ENCODE measurements at places on chromosomes 16 and 17.

DNA sequence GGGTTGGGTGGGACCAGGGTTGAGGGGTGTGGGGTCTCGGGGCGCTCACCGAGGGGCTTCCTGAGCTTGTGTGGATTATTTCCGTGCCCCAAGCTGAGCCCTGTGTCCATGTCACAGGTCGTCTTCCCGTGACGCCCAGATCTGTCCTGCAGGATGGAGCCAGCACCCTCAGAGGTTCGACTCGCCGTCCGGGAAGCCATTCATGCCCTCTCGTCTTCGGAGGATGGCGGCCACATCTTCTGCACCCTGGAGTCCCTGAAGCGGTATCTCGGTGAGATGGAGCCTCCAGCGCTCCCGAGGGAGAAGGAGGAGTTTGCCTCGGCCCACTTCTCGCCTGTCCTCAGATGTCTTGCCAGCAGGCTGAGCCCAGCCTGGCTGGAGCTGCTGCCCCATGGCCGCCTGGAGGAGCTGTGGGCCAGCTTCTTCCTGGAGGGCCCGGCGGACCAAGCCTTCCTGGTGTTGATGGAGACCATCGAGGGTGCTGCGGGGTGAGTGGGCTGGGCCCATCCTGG, 1.0 kb downstream of the TELO2 start:
- DNase-seq = no peak

DNA sequence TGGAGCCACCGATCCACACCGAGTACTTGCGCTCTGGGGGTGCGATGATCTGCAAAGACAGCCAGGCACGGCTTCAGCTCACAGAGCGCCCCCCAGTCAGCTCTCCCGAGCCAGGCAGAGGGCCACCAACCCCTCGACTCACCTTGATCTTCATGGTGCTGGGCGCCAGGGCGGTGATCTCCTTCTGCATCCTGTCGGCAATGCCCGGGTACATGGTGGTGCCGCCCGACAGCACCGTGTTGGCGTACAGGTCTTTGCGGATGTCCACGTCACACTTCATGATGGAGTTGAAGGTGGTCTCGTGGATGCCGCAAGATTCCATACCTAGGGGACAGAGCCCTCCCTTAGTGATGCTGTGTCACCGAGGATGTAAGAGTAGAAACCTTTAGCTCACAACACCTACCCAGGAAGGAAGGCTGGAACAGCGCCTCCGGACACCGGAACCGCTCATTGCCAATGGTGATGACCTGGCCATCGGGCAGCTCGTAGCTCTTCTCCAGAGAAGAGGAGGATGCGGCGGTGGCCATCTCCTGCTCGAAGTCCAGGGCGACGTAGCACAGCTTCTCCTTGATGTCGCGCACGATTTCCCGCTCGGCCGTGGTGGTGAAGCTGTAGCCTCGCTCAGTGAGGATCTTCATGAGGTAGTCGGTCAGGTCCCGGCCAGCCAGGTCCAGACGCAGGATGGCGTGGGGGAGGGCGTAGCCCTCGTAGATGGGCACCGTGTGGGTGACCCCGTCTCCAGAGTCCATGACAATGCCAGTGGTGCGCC, 1.6 kb downstream of the ACTG1 start:
- no peak for DNase-seq

GRCh38 chr17:48586355-48587258, 3.4 kb downstream of the HOXB3 start:
- DNase-seq = no peak

DNA sequence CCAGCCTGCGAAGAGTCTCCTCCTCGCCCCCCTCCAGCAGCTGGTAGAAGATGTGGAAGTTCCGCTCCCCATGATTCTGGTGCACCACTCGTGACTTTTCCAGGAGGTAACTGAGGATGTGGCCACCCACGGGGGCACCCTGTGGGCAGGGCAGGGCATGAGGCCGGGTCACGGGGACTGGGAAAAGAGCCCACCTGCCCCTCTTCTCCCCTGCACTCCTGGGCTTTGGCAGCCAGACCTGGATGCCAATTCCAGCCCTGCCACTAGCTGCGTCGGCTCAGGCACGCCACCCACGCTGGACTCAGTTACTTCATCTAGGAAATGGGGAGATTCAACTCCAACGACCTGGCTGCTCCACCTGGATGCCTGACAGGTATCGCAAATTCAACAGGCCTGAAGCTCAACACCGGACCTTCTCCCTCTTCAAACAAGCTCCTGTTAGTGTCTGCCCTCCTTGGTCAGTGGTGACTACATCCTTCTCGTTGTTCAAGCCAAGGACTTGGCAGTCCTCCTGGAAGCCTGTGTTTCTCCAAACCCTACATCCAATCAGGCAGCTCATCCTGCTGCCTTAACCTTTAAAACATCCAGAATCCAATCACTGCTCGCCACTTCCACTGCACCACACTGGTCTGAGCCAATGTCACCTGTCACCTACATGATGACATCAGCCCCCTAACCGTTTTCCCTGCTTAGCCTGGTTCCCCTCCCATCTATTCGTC, 11.6 kb downstream of the MYO1C start:
- no peak for DNase-seq

- DNase-seq = no peak
Measured at GRCh38 chr16:49556606-49557446, 183.2 kb downstream of the C16orf78 start.

GRCh38 chr16:27737513-27737912, 187.6 kb downstream of the KATNIP start:
- no peak for DNase-seq

GRCh38 chr16:21727344-21727743, 63.6 kb downstream of the OTOA start:
- DNase-seq = no peak

GRCh38 chr16:88939972-88940861, 36.8 kb downstream of the CBFA2T3 start:
- no peak for DNase-seq

DNA sequence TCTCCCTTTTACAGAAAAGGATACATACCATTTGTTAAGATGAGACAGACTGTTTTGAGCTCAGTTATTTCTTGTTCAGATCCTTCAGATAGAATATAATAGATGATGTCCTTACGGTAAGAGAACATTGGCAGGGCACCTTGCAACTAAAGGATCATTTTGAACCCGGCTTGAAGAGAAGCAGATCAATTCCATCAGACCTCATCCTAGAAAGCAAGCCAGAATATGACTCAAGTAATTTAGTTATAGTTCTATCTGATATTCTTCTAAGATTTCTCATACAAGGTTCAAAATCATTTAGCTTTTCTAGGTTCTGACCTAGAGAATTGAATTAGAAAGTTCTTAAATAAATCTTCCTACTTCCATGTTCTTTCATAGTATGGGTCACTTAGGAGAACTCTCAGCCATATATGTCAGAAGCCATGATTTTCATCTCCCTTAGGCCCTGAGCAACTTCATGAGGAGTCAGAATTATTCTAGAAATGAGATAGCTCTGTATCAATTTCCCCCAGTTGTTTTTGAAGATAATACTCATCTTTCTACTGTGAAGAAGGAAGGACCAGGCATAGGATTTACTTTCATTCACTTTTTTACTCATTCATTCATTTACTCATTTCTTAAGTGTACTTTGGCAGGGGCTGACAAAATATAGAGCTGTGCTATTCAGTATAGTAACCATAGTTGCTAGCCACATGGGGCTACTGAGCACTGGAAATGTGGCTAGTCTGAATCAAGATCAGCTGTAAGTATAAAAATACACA, 2.5 kb upstream of the CMTM1 start:
- no peak for DNase-seq

- DNase-seq = no peak
Measured at GRCh38 chr17:61490540-61490975, 38.3 kb downstream of the TBX4 start.

- DNase-seq = no peak
Measured at GRCh38 chr17:50221266-50221863, 19.9 kb upstream of the COL1A1 start.

- DNase-seq = no peak
Measured at GRCh38 chr16:55842369-55843104, 9.6 kb upstream of the CES1 start.

DNA sequence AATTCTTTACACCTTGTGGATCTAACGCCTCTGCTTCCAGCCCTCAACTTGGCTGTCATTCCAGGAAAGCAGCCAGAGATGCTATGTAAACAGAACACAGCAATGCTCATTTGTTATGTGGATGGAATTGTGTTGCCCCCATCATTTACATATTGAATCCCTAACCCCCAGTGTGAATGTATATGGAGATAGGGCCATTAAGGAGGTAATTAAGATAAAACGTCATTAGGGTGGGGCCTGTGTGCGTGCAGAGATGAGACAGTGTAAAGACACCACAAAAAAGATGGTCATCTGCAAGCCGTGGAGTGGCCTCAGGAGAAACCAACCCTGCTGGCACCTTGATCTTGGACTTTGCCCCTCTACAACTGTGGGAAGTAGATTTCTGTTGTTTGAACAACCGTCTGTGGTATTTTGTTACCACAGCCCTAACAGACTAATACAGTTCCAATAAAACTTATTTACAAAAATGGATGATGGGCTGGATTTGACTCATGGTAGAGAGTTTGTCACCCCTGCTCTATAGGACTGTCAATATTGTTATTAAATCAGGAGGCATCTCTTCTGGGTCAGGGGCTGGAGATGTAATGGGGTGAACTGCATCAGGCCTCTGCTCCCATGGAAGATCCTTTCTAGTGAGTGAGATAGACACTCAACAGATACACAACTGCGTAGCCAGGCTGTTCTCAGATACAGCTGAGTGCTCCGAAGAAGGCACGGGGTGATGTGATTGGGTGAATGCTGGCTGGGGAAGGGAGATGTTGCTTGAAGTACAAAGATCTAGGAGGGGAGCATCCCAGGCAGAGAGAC, 339.0 kb downstream of the SNX29 start:
- no peak for DNase-seq

DNA sequence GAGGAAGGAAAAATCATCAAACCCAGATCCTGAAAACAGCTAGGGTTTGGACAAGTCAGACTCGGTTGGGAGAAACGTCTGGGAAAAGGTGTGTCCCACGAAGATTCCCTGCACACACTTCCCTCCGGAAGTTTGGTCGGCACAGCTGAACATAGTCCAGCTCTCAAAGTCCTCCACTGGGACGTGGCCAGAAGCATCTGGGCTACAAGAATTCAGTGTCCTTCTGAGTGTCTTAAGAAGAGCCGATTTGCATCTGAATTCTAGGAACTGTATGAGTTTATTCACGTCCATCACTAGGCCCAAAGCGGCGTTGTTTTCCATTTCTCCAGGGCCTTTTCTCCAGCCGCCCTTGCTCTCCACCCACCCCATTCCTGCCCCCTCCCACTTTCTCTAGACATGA, 109.1 kb downstream of the C17orf67 start:
- DNase-seq = no peak
